ENCODE measurements at places on chromosomes 13 and 19.
A peak's percentile ranks its signal among the peaks of the same experiment; 100 is the strongest.

- no peak for DNase-seq
Observed at GRCh38 chr13:73275163-73275562, 216.4 kb downstream of the KLF5 start.

GRCh38 chr13:106911627-106912026 is 343.7 kb upstream of the ARGLU1 start:
- DNase-seq, result no peak

DNA sequence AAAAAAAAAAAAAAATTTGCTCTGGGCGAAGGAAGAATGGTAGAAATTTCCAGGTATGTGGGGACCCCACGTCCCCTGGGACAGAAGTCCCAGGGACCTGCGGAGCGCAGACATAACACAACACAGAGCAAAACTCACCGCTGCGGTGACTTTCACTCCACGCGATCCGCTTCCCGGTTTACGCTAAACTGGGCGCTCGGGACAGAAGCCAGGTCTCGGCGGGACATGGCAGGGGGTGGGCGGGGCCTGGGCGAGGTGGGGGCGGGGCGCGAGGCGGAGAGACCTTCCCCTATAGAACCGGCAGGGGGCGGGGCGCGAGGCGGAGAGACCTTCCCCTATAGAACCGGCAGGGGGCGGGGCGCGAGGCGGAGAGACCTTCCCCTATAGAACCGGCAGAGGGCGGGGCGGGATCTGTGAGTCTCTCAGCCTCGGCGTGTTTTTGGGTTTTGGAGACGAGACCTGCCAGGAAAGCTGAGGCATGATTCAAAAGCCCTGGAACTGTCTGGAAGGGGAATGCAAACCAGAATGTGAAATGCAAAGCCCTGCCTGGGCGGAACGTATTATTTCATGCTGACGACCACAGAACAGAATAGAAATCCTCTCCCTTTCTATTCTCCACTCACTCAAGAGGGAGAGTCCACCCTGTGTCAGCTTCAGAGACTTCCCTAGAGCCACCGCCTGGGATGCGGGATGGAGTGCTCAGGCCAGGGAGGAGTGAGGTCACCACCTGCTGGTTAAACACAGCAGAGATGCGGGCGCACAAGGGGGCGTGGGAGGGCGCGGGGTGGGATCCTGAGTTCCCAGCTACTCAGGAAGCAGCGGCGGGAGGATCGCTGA is 20.2 kb upstream of the ERVV-1 start:
- DNase-seq, result peak; percentile 85

- DNase-seq, result peak; percentile 69
Observed at GRCh38 chr13:73138638-73139491, 80.1 kb downstream of the KLF5 start.

DNA sequence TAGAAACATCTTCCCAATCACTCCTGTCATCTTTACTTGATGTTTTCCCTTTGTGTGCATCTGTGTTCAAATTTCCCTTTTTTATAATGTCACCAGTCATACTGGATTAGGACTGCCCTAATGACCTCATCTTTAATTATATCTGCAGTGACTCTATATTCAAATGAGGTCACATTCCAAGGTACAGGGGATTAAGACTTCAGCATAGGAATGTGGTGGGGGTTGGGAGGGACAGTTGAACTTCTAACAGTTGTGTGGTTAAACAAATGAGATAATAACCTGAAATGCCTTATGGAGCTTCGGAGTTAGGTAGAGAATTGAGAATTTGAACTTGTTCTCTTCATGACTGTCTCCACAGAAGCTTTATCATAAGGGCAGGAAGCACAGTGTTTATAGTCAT is 23.0 kb downstream of the PAN3 start:
- peak; percentile 41 for DNase-seq

DNA sequence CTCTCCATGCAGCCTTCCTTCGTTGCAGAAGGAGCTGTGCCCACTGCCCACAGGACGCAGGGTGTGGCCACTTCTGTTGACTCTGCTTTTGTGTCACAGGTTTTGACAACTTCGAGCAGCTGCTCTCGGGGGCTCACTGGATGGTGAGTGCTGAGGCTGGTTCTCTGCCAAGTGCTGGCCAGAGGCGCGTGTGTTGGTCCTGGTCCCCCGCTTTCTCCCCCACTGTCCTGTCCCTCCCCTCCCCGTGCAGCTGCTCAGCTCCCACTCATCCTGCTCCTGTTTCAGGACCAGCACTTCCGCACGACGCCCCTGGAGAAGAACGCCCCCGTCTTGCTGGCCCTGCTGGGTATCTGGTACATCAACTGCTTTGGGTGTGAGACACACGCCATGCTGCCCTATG is 10.6 kb upstream of the PDCD2L start:
- peak; percentile 15 for DNase-seq

DNA sequence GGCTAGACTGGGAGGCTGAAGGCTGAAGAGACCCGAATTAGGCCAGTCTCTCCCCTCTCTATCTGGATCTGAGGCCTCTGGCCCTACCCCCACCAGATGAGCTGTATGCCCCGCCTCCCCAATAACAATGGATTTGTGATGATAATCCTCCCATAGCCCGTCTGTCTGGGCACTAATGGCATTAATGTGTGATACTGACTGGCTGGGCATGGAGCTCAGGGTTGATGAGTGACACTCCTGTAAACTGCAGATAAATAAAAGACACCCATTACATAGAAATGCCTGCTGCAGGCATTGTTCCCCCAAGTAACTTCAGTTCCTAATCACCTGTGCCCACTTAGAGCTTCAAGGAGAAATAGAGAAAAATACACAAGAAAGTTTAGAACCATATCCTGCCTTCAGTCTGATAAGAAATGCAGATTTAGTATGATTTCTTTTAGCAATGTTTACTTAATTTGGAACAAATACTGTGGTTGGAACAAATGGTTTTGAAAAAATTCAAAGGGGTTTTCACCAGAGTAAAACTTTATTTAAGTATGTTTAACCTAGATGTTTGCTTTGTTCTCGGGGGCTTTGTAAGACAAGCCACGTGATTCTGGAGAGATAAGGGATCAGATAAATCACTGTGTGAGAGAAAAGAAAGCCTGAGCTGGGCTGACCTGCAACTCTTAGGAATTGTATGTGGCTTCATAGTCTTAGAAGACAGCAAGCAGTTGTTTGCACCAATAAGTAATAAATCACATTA is 60.3 kb downstream of the TNFRSF19 start:
- no peak for DNase-seq

DNA sequence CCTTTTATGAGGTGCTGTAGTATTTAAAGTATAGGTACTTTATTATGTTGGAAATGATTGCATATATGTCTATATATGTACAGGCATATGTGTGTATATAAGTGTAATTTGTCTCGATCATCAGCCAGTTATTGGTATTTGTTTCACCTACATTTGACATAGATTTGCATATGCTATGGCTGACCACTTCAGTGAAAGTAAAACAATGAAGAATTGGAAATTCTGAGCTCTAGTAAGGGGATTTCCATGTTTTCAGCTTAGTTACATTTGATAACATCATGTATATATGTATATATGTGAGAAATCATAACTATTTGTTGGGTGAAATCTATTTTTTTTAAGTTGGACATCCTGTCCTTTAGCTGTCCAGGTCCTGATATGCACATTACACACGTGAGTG is 1303.9 kb downstream of the EFNB2 start:
- no peak for DNase-seq

GRCh38 chr19:36100476-36100875 is 10.5 kb upstream of the OVOL3 start:
- DNase-seq, result no peak

GRCh38 chr13:23325191-23325590 is 108.3 kb downstream of the SACS start:
- no peak for DNase-seq

GRCh38 chr13:46315036-46315435 is 72.0 kb downstream of the RUBCNL start:
- no peak for DNase-seq

DNA sequence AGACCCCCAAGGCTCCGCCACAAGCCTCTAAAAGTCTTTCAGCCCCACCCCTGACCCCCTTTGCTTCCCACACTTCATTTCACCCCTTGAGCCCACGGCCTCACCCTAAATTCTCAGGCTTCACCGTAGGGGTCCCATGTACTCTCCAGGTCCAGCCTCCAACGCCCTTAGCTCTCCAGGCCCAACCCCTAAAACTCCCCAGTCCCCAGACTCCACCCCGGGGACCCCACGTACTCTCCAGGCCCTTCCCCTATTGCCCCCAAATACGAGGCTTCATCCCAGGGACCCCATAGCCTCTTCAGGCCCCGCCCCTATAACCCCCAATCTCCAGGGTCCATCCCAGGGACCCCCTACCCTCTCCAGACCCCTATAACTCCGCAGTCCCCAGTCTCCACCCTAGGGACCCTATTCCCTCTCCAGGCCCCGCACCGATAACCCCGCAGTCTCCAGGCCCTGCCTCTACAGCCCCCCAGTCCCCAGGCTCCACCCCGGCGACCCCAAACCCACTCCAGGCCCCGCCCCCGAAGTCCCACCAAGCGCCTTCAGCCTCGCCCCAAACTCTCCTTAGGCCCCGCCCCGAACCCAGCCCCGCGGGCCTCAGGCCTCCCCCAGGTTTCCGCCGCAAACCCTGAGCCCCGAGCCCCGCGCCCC is 619 bp downstream of the MED16 start:
- DNase-seq, result peak; percentile 69

DNA sequence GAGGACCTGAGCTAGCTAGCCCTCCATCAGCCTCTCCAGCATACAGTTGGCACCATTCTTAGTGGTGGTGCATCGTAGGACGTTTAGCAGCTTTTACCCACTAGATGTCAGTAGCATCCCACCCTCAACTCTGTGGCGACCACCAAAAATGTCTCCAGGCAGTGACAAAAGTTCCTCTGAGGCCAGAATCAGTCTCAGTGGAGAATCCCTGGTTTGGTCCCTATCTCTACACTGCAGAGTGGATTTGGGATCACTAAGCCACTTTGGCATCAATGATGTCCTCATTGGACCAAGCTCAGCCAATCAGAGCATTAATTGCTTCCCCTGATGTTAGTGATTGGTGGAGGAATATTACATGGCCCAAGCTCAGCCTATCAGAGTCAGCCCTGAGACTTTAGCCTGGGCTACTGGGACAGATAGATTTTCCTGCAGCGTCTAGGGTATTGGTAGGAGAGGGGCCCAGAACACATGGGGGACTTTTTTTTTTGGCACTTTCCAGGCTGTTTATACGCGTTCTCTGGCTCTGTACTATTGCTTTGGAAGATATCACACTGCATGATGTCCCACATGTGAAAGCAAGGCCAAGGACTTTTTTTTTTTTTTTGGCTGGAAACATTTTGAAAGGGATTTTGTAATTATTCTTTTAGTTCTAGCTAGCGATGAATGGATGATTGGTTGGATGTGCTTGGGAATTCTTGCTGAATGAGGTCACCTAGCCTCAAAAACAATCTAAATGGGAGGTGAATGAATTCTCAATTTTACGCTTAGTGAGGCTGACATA is 7.0 kb downstream of the TMEM221 start:
- DNase-seq, result no peak

DNA sequence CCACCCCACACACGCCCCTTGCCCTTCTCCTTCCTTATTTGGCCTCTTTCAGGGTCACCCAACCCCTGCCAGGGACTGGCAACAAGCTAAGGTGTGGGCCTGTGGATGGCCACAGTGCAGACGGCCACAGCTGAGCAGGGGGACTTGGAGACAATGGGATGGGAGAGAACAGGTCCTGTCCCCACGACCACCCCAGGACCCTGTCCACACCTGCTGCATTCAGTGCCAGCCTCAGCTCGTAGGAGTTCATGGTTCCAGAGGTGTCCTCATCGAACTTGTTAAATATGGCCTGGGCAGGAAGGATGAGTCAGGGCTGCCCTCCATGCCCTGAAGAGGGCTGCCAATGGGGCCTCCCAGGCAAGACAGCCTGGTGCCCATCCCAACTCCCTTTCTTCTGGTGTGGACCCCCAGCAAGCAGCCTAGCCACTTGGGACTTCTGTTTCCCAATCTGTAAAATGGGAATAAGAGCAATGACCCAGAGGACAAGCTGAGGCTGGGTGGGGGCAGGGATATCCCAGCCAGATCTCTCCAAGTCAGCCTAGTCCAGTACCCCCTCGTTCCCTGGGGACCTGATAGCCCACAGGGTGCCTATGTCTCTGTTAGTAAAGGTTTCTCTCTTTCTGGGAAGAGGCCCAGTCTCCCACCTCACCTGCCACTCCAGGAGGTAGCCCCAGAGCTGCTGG is 10.6 kb downstream of the CAPN12 start:
- peak; percentile 22 for DNase-seq

DNA sequence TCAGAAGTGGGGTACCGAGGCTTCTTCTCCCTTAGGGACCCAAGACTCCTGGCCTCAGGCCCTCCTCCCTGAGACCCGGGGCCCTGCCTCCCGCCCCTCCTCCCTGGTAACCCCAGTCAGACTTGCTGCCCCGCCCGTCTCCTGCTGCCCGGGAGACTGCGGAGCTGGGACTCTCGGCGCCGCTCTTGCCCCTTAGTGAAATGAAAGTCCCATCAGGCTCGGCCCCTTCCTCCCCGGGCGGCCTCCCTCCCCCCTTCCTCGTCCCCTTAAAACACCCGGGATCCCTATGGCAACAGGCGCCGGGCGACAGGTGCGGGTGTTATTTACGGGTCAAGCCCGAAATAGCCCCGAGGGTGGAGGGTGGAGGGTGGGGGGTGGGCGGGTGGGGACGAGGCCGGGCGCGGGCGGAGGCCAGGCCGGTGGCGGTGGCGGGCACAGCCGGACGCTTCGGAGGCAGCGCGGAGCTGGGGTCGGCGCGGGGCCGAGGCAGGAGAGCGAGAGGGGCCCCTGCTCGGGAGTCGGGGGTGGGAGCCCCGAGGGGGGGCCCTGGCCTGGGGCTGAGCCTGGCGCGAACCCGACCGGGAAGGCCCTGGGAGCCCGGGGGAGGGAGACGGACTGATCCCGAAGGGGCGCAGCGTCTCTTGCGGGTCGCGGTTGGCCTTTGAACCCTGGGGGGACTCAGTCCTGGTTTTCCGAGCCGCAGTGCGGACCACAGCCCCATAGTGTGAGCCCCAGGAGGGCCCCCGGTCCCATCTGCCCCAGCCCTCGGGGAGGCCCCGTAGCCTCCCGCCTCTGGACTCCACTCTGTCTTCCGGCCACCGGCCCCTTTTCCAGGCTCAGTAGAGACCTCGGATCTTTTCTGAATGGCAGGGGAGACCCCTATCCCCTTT is at the start of gene CACNG6:
TSS of gene CACNG6 (plus strand) at position 414 of the 890 bp plus-strand sequence. CDS start 1,241 bp downstream, outside the sequence.
- DNase-seq, result peak; percentile 39

DNA sequence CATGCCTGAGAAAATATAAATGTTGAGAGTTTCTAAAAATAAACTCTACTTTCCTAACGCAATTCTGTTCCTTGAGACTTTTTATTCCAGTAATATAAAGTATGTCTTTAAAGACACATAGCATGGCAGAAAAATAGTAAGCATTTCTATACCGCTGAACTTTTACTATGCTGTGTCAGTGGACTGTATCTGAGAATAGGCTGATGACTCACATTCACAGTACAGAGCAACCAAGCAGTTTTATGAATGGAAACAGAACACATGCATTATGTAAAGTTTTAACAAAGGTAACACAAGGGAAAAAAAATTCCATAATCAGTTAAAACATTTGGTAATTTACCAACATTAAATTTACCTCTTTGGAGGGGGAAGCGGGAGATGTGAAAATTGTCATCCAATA is 38.4 kb downstream of the ZDHHC20 start:
- no peak for DNase-seq

DNA sequence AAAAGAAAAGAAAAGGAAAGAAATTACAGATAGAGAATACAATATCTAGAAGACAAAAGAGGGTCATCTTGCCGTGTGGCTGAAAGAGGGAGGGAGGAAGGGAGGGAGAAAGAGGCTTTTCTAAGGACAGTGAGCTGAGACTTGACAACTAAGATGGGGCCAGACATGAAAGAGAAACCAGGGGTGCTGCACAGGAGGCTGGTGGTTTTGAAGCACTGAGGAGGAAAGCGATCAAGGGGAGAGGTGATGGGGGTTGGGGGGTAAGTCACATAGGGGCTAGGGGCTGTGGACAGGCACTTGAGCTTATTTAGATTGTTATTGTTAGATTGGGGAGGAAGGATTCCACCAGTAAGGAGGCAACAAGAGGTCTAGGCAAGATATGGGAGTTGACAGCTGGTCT is 17.3 kb downstream of the PNPLA6 start:
- no peak for DNase-seq
